Right lobe of liver (tissue), 6 donors: ENCODE measurements at places on chromosomes 11 and 22. TPM values are rescaled to one million over a fixed set of nuclear protein-coding genes. Genes with fewer than 3 reads are reported as not detected.
A peak's percentile ranks its signal among the peaks of the same experiment; 100 is the strongest.

DNA sequence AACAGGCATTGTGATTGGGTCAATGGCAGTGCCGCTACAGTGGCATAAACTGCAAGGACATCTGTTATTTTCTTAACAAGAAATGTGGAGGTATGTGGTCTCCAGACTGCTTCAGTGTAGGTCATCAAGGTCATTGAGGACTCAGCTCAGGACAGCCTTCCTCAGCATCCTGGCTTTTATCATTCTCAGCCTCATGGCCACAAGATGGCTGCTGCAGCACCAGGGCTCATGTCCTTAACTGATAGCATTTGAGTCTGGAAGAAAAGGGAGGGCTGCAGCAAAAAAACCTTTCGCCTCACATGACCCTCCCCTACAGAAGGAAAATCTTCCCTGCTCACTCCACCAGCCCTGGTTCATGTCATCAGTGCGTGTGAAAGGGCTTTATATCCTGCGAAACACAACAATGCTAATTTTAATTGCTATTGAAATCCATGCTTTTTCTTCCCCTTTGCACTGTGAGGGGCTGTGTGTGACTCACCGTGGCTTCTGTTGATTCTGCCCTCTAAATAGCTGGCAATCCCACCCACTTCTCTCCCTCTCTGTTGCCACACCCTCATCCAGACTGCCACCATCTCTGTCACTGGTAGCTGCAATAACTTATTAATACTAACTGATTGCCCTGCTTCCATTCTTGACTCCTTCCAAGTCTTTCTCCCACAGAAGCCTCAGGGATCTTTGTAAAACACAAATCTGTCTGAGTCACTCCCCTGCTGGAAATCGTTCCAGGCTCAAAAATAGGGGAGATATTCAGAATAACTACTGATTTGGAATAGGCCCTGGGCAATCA is 43.8 kb downstream of the CHRDL2 start:
- H3K27me3 ChIP-seq = no peaks in the 10 kb centered on the region
- H3K4me1 ChIP-seq = peaks cover under 1% of the 10 kb centered on the region
- H3K27ac ChIP-seq = no peak overlapping the region
- H3K36me3 ChIP-seq = no peaks in the 10 kb centered on the region
- H3K4me3 ChIP-seq = no peak overlapping the region

- no peak overlapping the region for H3K27ac ChIP-seq
- H3K36me3 ChIP-seq = no peaks in the 10 kb centered on the region
- H3K27me3 ChIP-seq = no peaks in the 10 kb centered on the region
- no peak for DNase-seq
- no peaks in the 10 kb centered on the region for H3K4me1 ChIP-seq
Observed at GRCh38 chr11:121890377-121890776, 225.6 kb downstream of the BLID start.

GRCh38 chr22:48186146-48186790 is 1423.8 kb downstream of the TBC1D22A start:
- H3K36me3 ChIP-seq = no peaks in the 10 kb centered on the region
- no peaks in the 10 kb centered on the region for H3K4me1 ChIP-seq
- no peaks in the 10 kb centered on the region for H3K27me3 ChIP-seq
- no peak for DNase-seq
- H3K27ac ChIP-seq = no peak overlapping the region

- DNase-seq = no peak
- H3K36me3 ChIP-seq = no peaks in the 10 kb centered on the region
- no peaks in the 10 kb centered on the region for H3K27me3 ChIP-seq
- H3K4me1 ChIP-seq = no peaks in the 10 kb centered on the region
- H3K27ac ChIP-seq = no peak overlapping the region
Observed at GRCh38 chr11:134636071-134636470, 224.0 kb upstream of the B3GAT1 start.

GRCh38 chr11:131297441-131297840 is 73.0 kb upstream of the NTM start:
- H3K4me1 ChIP-seq = no peaks in the 10 kb centered on the region
- no peak overlapping the region for H3K27ac ChIP-seq
- no peak for DNase-seq
- no peaks in the 10 kb centered on the region for H3K27me3 ChIP-seq

GRCh38 chr11:127395034-127395433 is 394.5 kb upstream of the KIRREL3 start:
- no peak overlapping the region for H3K4me3 ChIP-seq
- no peak overlapping the region for H3K27ac ChIP-seq
- no peaks in the 10 kb centered on the region for H3K36me3 ChIP-seq
- no peaks in the 10 kb centered on the region for H3K4me1 ChIP-seq
- DNase-seq = no peak
- peaks cover 3% of the 10 kb centered on the region for H3K27me3 ChIP-seq

DNA sequence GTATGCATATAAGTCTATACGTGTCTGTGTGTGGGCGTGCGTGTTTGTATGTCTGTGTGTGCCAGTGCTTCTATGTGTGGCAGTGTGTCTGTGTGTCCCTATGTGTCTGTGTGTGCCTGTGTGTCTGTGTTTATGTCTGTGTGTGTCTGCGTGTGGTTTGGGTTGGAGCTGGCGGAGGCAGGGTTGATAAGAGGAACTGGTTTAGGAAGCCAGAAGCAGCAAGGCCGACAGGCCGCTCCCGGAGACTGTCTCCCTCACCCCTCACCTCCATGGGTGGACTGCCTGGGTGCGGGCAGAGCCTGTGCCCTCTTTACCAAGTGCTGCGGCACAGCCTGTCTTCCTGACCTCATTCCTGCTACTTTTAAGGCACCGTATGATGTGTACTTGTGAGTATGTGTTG is 327.1 kb upstream of the B3GAT1 start:
- DNase-seq = no peak
- H3K4me1 ChIP-seq = no peaks in the 10 kb centered on the region
- H3K27ac ChIP-seq = no peak overlapping the region
- H3K27me3 ChIP-seq = no peaks in the 10 kb centered on the region

- DNase-seq = no peak
- no peak overlapping the region for H3K4me3 ChIP-seq
- no peaks in the 10 kb centered on the region for H3K4me1 ChIP-seq
- no peaks in the 10 kb centered on the region for H3K27me3 ChIP-seq
- no peak overlapping the region for H3K27ac ChIP-seq
- H3K36me3 ChIP-seq = no peaks in the 10 kb centered on the region
Observed at GRCh38 chr22:23090457-23090835, 20.1 kb downstream of the GNAZ start.

The TREH gene
- 2.9 TPM for total RNA-seq

DNA sequence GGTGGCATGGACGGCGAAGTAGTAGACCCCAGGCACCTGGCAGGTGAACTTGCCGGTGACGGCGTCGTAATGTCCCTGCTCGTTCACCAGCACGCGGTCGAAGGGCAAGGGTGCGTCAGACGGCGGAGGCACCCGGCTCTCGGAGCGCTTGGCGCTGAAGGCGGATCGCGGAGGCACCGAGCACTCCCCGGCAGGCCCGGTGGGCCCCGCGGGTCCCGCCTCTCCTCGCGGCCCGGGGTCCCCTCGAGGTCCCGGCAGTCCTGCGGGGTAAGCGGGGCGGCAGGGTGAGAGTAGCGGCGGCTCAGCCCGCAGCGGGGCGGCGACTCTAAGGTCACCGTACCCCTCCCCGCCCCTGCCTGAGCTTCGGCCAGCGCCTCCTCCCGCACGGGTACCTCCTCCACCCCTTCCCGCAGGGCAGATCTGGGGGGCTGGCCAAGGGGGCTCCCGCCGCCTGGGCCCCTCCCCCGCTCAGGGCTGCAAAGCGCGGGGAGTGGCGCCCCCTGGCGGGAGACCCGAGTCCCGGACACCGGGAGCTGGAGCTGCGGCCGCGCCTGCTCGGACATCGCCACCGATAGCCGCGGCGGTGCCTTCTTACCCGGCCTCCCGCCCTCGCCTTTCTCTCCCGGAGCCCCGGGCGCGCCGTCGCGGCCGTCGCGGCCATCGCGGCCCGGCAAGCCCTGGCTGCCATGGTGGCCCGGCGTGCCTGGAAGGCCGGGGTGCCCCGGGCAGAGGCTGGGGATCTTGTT is 921 bp downstream of the C1QTNF5 start:
- H3K4me1 ChIP-seq = peaks cover 28% of the 10 kb centered on the region
- H3K36me3 ChIP-seq = no peaks in the 10 kb centered on the region
- H3K27me3 ChIP-seq = no peaks in the 10 kb centered on the region
- peak overlapping the region; percentile 51 for H3K4me3 ChIP-seq

DNA sequence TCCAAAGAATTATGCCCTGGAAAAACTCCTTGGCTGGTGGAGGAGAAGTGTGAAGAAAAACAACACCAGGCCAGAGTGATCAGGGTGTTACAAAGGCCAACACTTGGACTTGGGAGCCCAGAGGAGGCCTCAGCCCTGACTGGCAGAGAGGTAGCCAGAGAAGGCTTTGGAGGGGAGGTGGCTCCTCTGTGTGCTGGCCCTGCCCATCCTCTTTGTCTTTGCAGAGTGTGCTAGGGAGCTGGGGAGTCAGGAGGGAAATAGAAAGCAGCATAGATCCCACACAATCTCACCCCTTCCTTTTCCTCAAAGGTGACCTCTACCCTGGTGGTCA is 12.0 kb upstream of the P2RY6 start:
- H3K4me1 ChIP-seq = no peaks in the 10 kb centered on the region
- H3K4me3 ChIP-seq = no peak overlapping the region
- peak; percentile 31 for DNase-seq
- H3K27me3 ChIP-seq = no peaks in the 10 kb centered on the region

DNA sequence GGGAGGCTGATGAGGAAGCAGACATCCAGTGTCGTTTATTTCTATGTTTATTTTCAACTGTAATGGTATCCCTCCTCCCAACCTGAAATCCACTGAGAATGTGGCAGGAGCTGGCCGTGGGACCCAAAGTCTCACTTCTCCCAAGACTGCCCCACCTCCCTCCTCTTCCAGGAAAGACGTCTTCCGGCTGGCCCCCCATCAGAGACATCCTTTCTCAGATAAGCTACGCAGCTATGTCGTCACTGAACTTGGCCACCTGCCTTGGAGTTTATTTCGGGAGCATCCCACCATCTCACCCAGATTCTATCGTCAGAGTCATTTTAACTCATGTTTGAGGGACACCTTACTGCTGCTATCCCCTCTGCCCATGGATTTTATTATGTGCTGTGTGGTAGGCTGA is 13.9 kb downstream of the TMEM184B start:
- H3K4me3 ChIP-seq = no peak overlapping the region
- H3K4me1 ChIP-seq = peaks cover 11% of the 10 kb centered on the region
- H3K27ac ChIP-seq = peak overlapping the region; percentile 66
- H3K36me3 ChIP-seq = no peaks in the 10 kb centered on the region

- H3K27me3 ChIP-seq = no peaks in the 10 kb centered on the region
- DNase-seq = no peak
- no peaks in the 10 kb centered on the region for H3K36me3 ChIP-seq
- H3K4me1 ChIP-seq = no peaks in the 10 kb centered on the region
- no peak overlapping the region for H3K4me3 ChIP-seq
Observed at GRCh38 chr11:40387240-40387980, 1072.0 kb downstream of the LRRC4C start.

The CST6 gene
- total RNA-seq = not detected

- H3K4me3 ChIP-seq = no peak overlapping the region
- H3K4me1 ChIP-seq = peaks cover 4% of the 10 kb centered on the region
- H3K27ac ChIP-seq = no peak overlapping the region
Observed at GRCh38 chr11:40295466-40295865, 1164.0 kb downstream of the LRRC4C start.

DNA sequence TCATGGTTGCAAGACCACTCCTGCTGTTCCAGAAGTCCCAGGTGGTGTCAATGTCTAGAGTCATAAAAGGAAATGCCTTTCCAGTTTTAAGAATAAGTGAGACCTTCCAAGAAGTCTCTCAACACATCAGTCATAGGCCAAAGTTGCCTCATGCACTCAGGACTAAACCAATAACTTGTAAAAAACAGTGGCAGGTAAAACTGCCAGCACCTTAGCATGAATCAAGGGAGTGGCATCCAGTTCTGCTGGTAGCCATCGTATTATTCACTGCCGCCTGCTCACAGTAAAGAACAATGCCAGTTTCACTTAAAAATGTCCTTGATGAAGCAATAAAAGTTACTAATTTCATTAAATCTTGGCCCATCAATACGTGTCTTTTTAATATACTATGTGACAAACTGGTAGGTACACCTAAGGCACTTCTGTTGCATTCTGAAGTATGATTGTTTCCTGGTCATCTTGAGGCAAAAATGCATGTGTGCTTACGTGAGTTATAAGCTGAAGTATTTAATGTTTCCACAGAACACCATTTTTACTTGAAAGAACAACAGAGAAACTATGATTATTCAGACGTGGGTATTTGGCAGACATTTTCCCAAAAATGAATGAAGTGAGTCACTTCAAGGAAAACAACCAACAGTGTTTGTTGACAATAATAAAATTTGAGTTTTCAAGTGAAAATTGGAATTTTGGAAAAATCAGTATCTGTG is 125.2 kb upstream of the SNX19 start:
- no peak for DNase-seq
- no peaks in the 10 kb centered on the region for H3K36me3 ChIP-seq
- H3K4me1 ChIP-seq = no peaks in the 10 kb centered on the region
- H3K4me3 ChIP-seq = no peak overlapping the region

The MPPED2 gene
- total RNA-seq = 1.8 TPM

- DNase-seq = no peak
- no peaks in the 10 kb centered on the region for H3K36me3 ChIP-seq
- no peak overlapping the region for H3K4me3 ChIP-seq
- no peaks in the 10 kb centered on the region for H3K27me3 ChIP-seq
- H3K4me1 ChIP-seq = peaks cover 17% of the 10 kb centered on the region
Observed at GRCh38 chr22:40498420-40499208, 128.2 kb downstream of the SGSM3 start.

DNA sequence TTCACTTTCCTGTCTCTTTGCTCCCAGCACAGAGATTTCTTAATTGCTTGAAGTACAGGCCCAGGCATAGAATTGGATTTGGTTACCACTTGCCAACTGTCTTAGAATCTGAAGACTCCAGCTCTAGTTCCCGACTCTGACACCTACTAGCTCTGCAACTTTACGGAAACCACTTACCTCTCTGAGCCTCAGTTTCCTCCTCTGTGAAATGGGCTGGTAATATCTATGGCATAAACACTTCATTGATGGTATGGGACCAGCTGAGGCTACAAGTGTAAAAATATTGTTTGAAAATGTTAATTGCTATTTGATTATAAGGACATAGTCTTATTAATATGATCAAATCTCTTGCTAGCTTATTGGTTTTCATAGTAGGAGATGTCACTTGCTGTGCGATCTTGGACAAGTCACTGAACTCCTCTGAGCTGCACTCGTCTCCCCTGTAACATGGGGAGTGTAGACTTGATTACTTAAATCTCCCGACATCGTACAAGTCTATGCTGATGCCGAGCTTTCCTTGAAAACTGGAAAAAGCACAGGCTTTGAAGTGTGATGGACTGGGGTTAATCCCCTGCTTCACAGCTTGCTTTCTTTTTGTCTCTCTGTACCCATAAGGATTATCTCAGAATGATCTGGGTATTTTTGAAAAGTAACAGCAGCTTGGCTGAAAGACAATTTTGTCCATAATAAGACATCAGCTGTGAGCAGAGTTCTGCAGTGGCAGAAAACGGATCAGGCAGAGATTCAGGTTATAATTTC is 11.8 kb upstream of the E2F8 start:
- DNase-seq = no peak
- no peaks in the 10 kb centered on the region for H3K4me1 ChIP-seq
- no peaks in the 10 kb centered on the region for H3K36me3 ChIP-seq
